ENCODE measurements at places on chromosomes 1 and 21.

DNA sequence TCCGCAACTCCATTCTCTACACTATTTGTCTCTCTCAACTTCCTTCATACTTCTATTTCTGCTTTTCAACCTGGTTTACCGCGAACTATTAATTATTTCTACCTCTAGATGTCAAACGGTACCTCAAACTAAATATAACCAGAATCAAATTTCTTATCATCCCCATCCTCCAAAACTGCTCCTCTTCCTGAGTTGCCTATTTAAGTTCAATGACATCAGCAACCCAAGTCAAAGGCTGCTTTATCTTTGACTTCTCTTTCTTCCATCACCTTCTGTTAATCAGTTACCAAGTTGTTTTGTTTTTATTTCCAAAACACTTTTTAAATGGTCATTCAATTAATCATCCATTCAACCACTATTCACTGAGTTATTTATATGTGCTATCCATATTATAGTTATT, 171.9 kb downstream of the COL24A1 start:
- DNase-seq: no peak

GRCh38 chr1:162113419-162113818, 43.9 kb downstream of the NOS1AP start:
- DNase-seq: no peak

GRCh38 chr1:221106616-221107015, 227.4 kb downstream of the HLX start:
- DNase-seq: no peak

DNA sequence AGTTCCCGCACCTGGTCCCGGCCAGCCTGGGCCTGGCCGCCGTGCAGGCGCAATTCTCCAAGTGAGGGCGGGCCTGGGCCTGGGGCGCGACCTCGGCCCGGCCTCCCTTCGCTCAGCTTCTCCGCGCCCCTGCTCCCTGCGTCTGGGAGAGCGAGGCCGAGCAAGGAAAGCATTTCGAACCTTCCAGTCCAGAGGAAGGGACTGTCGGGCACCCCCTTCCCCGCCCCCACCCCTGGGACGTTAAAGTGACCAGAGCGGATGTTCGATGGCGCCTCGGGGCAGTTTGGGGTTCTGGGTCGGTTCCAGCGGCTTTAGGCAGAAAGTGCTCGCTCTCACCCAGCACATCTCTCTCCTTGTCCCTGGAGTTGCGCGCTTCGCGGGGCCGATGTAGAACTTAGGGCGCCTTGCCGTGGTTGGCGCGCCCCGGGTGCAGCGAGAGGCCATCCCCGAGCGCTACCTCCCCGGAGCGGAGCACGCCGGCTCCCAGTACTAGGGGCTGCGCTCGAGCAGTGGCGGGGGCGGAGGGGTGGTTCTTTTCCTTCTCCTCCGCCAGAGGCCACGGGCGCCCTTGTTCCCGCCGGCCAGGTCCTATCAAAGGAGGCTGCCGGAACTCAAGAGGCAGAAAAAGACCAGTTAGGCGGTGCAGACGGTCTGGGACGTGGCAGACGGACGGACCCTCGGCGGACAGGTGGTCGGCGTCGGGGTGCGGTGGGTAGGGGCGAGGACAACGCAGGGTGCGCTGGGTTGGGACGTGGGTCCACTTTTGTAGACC, 1.2 kb downstream of the OLIG1 start:
- DNase-seq: no peak

DNA sequence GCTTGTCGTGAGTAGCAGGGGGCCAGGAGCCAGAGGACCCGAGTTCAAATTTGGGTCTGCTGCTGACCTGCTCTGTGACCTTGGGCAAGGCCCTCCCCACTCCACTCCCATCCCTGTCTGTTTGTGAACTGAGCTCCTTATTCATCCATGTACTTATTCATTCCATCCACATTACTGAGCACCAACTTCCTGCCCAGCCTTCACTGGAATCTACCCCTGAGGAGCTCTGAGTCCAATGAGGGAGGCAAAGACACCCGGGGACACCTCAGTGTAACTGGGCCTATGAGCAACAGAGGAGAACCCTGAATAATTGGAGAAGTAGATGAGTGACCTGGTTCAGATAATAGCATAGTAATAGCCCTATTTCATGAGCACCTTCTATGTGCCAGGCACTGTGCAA, 8.9 kb downstream of the BSND start:
- no peak for DNase-seq

- no peak for DNase-seq
Observed at GRCh38 chr1:116064616-116065015, 46.6 kb upstream of the MAB21L3 start.

DNA sequence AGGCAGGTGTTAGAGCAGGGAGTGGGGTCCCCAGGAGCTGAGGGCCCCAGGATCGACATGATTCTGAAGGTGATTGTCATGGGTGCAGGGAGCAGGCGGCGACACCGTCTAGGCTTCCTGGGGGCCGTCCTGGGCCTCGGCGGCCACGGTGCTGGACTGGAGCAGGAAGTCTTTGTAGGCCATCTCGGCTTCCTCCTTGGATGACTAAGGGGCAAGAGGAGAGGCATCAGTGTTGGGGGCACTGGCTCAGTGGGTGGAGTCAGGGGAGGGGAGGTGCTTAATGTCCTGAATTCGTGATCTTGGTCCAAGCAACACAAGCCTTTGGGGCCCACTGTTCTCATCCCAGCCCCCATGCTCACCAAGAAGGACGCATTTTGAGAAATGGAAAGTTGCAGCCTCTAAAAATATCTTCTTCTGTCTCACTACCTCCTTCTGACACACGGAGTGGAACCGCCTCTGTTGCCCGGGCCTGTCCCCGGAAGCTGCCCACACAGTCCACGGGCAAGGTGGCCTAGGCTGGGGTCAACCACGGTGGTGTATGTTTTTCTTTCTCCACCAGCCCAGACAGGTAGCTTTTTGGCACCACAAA, 8.6 kb upstream of the FCMR start:
- DNase-seq: no peak

- DNase-seq: no peak
Observed at GRCh38 chr1:81232420-81232819, 568.3 kb upstream of the ADGRL2 start.

DNA sequence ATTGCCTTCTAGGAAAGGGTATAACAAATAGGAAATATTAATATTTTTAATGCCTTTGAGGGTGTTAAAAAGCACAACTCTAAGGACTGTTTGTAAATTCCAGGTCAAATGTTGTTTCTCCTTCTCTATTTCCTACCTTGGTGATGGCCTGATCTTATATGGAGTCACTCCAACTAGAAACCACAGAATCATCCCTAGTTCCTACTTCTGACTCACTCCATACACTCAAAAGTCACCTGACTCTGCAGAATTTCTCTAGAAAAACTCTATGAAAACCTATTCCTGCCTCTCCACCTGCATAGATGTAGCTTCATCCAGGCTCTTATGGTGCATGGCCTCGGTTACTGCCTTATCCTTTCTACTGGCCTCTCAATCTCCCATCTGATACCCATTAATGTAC, 14.5 kb downstream of the RGS4 start:
- DNase-seq: no peak

- DNase-seq: no peak
Observed at GRCh38 chr1:220810963-220811362, 24.2 kb downstream of the MTARC1 start.
